Fibroblast of skin of right quadriceps (primary cell): ENCODE measurements at places on chromosomes 3 and 15.
A peak's percentile ranks its signal among the peaks of the same experiment; 100 is the strongest.

GRCh38 chr3:138946663-138947494, at the start of the genes FOXL2 and FOXL2NB:
FOXL2 (minus strand) TSS chr3:138947137; CDS start chr3:138946722, 415 bp downstream.
FOXL2NB (plus strand) TSS chr3:138947217; CDS start chr3:138947365, 148 bp downstream.
- peak; percentile 53 for DNase-seq

- DNase-seq = peak; percentile 64
These were observed 3.7 kb upstream of the CLDN1 start for GRCh38 chr3:190325923-190326322.

DNA sequence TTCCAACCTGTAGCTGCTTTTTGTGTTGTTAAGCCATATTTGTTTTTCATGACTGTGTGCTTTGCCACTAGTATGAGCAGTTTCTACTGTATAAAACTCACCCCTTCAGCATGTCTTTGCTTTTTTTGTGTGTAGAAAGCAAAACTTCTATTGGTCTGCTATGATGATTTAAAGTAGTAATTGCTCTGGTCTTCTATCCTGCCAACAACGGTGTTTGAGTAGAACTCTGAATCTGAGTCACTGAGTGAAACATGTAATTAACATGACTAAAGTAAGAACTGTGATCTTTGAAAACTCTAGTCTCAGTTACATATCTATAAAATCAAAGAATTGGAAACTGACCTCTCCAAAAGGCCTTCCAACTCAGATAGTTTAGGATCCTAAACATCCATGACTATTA, 133.6 kb downstream of the TPRG1 start:
- DNase-seq = peak; percentile 54

- no peak for DNase-seq
These were observed 25.0 kb upstream of the RAD18 start for GRCh38 chr3:8988384-8988655.

DNA sequence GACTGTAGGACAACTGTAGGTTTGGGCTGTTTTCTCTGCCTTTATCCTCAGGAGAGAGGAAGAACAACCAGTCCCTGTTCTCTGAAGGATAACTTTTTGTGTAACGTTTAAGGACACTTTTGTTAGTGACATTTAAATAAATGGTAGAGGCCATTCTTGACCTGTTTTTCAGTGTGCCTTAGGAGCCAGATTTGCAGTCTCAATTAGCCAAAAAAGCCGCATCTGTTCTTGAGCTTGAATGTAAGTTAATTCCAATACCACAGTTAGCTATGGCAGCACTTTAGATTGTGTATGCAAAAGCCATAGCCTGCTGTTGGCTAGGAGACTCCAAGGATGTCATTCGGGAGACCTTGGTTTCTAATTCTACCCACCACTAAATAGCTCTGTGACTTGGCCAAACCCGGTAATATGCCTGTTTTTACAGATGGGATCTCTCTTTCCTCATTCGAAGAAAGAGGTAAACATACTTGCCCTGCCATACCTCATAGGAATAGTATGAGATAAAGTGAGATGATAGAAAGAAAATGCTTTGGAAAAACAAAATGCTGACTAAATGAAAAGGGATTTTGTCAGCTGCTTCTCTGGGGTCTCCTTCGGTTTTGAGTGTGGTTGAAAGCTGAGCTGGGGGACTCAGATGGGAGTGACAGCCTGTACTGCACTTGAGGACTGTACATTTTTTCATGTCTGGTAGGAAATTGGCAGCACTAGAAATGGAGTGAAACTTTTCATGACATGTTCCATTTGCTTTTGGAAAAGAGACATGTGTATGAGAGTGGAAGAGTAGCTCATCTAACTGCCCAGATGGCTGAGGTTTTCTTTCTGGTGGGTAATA, 57.3 kb upstream of the ROPN1 start:
- DNase-seq = no peak

DNA sequence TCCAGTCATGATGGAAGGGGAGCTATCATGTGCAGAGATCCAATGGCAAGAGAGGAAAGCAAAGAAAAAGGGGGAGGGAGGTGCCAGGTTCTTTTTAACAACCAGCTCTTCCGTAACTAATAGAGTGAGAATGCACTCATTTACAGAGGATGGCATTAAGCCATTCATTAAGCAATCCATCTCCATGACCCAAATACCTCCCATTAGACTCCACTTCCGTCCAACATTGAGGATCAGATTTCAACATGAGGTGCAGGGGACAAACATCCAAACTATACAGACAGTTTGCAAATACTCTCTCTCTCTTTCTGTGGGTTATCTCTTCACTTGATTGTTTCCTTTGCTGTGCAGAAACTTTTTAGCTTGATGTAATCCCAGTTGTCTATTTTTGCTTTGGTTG, 21.2 kb downstream of the ZDHHC23 start:
- DNase-seq = peak; percentile 33

GRCh38 chr15:29143293-29143692, 126.3 kb downstream of the NSMCE3 start:
- DNase-seq = no peak

- DNase-seq = no peak
These were observed 88.7 kb downstream of the ARIH1 start for GRCh38 chr15:72562878-72563277.

GRCh38 chr3:147200545-147200944, 205.8 kb downstream of the ZIC4 start:
- peak; percentile 32 for DNase-seq

GRCh38 chr3:134879990-134880389, 84.9 kb downstream of the EPHB1 start:
- DNase-seq = no peak

- no peak for DNase-seq
These were observed 181.0 kb upstream of the RASGRP1 start for GRCh38 chr15:38745626-38746025.

DNA sequence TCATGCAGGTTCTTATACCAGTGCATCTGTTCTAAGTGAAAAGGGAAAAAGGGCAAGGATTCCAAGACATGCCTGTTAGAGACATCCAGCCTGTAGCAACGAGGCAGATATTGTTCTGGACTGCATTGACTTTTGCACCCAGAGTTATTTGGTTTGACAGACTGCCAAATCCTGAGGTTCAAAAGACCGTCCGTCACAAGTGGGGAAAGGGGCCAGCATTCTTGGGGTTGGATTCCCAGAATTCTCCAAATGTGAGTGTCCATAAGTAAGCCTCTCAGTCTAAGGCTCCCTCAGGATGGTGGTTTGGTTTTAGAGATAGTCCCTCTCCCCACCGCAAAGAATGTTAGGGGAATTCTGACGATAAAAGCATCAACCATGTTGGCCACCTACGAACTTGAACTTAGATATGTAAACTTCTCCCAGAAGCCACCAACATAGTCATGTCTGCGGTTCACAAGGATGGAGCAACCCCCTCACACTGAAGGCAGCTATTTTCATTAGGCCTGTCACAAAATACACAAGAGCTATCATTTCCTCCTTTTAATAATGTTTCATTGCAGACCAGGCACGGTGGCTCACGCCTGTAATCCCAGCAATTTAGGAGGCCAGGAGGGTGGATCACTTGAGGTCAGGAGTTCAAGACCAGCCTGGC, 13.6 kb upstream of the LACTB start:
- DNase-seq = peak; percentile 100

- no peak for DNase-seq
These were observed 36.0 kb downstream of the THBS1 start for GRCh38 chr15:39616731-39617455.

DNA sequence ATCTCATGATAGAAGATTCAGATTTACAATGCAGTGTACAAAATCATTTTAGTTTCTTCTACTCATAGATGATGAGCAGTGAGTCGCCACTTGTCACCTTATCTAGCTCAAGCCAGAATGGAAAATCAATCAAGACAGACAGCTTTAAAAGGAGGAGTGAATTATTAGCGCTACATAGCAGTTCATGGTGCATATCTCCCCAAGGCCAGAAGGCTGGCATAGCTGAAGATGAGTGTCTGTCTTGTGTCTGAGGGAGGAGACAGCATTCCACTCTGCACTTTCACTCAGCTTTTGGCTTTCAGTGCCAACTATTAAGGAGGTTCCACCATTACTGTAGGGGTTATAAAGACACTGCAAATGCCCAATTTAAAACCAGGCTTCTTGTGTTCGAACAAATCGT, 804.1 kb upstream of the LMCD1 start:
- DNase-seq = no peak

GRCh38 chr3:13021141-13022114, 51.8 kb downstream of the IQSEC1 start:
- no peak for DNase-seq

DNA sequence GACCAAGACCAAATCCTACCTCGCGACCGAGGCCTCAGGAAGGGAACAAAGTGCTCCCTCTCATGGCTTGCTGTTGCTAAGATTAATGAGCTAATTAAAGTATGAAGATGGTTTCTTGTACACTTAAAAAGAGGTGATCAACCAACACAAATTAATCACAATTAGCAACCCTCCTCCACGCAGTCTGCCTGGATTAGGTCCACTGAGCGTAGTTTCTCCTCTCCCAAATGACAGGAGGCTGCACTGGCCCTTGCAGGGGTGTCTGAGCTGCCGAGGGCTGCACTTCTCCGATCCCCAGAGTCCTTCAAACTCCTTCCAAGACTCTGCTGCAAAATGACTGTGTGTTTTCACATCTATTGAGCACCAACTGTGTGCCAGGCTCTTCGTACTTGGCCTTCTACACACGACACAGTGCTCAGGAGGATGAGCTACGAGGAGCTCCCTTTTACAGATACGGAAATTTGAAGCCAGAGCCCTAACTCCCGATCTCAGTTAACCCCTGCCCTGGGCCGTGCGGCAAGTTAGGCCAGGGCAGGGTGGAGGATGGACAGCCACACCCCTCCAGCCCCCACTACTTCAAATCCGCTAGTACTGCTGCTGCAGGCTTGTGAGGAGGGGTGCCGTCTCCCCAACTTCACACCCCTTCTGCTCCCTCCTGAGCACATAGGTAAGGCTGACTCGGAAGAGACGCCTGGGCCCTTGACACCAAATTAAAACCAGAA, 101.0 kb upstream of the LINGO1 start:
- no peak for DNase-seq

DNA sequence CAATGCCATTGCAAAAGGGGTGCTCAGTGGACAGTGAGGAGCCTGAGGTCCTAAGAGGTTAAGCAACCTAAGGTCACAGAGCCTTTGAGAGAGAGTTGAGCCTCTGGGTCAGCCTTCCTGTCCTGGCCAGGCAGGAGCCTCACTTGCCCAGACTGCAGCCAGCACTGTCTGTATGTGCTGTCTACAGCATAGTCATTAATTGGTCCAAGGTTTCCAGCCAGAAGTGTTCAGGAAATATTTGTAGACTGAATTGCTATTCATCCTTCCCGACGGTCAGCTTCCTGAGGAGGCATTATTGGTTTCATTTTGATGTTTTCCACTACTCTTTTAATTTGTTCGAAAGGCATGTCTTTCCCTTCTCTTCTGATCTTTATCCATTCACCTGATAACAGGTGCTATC, 8.1 kb downstream of the SEC13 start:
- DNase-seq = no peak

DNA sequence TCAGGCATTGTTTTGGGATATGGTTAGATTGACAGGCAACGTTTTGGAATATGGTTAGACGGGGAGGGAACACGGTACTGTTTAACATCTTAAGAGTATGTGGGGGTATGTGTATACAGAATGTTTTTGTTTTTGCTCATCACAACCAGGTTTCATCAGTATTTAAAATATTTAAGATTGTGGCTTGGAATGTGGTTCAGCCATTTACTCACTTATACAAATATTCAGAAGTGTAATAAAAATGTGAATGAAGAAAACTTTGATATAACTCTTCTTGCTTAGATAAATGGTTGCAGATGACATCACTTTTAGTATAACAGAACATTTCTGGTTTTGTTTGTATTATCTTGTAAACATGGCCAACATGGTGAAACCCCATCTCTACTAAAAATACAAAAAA, 3.9 kb upstream of the PAK2 start:
- DNase-seq = peak; percentile 62

DNA sequence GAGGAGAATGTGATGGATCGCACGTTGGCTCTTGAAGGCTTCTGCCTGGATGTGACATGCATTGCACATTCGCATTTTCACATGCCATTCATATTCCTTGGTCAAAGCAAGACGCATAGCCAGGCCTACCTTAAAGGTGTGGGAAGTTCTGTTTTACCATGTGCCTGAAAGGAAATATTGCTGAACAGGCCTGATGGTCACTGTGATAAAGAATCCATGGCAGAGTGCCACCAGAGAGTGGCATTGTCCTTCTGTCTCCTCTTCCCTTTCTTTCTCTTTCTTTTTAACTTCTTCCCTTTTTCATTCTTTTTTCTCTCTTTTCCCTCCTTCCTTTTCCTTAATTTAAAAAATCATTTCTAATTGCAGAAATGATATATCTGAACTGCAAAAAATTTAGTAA, 15.9 kb upstream of the MITF start:
- DNase-seq = no peak

DNA sequence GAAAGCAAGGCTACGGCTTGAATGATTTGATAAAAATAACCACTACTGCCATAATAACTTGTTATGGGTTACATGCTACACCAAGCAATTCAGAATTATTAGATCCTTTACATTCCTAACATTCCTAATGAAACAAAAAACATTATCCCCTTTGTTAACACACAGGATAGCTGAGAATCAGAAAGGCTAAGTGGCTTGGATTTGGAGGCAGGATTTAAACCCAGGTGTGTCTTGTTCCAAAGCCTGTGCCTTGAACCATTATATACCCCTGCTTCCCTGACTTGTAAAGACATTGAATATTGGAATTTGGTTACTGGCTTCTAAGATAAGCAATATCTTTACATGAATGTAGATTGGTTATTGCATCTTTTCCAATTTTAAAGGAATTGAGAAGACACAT, 417.1 kb upstream of the GOLIM4 start:
- no peak for DNase-seq

GRCh38 chr15:33934921-33935320, 33.4 kb upstream of the CHRM5 start:
- peak; percentile 74 for DNase-seq

DNA sequence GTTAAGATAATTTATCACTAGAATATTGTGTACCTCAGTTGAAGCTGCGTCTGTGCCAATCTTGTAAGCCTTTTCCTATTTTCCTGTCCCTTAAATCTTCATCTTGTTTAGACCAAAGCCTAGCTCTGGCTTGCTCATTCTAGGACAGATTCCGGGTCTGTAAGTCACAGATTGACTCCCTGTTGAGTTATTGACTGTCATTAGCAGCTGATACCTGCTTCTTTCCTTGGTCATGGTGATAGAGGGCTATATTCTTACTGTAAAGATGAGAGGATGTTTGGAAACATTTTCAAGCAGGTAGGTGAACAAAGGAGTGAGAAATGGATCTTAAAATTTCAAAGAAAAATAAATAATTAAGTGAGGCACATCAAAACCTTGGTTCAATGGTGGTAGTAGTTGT, 200.2 kb downstream of the KCNH8 start:
- DNase-seq = no peak

- peak; percentile 53 for DNase-seq
These were observed 1277.6 kb downstream of the ZPLD1 start for GRCh38 chr3:103712320-103713008.

DNA sequence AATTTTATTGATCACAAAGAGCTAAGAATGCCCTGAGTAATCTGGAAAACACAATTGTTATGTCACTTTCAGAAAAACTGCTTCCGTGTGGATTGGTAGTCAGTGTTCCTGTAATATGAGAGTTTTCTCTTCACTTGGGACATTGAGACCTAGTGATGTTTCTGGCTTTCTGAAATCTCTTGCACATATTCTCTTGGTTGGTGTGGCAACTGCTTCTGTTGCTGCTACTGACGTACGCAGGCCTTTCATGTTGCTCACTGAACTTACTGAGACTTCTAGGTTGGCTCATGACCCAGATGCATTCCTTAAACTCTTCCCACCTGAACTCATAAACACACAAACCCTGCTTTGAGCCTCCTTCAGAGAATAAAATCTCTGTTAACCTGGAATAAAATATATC, 175.0 kb upstream of the PFN2 start:
- DNase-seq = peak; percentile 54
